ENCODE measurements at places on chromosomes 3 and 15. TPM values are rescaled to one million over a fixed set of nuclear protein-coding genes. Genes with fewer than 3 reads are reported as not detected.

The SOX14 gene
- total RNA-seq, result not detected

DNA sequence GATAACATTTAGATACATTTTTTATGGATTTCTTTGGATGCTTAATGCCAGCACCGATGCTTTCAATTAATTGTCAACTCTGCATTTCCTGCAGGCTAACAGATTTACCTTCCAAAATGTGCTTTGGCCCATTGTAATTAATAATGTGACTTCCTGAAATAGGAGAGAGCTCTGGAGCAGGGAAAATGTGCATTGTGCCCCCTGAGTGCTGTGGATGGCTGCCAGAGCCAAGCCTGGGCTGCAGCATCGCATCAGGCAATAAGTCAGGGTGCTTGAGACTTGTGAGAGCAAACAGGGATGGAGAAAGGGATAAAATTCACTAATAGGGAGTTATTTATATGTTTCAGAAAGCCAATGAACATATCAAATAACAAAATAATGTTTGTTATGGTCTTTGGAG lies 133.8 kb downstream of the MOBP start:
- DNase-seq, result no peak

The TRIM42 gene
- not detected for total RNA-seq

GRCh38 chr15:66619152-66619903 lies 53.5 kb upstream of the LCTL start:
- DNase-seq, result peak; percentile 80

GRCh38 chr3:176584413-176585176 lies 612.7 kb downstream of the TBL1XR1 start:
- DNase-seq, result no peak

The GOLGA8T gene
- not detected for total RNA-seq

GRCh38 chr3:66662894-66663293 lies 162.1 kb upstream of the LRIG1 start:
- no peak for DNase-seq

The UCN2 gene
- total RNA-seq, result not detected

The COL8A1 gene
- total RNA-seq, result 235 TPM

DNA sequence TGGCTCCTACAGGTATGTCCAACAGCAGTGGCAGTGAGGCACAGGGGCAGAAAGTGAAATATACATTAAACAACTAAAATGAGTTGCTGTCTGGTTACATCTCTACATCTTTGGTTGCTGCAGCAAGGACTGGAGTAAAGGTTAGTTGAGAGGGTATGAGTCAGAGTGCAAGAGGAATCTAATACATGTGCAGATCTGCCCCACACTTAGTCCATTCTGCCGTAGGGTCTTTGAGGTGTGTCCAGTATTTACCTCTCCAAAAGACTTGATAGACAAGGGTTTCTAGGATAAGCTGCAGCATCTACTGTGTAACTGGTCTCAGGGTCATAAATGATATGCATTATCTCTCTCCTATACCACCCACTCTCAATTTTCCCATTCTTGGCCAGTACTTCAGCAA lies 6.2 kb upstream of the NEDD4 start:
- DNase-seq, result no peak

DNA sequence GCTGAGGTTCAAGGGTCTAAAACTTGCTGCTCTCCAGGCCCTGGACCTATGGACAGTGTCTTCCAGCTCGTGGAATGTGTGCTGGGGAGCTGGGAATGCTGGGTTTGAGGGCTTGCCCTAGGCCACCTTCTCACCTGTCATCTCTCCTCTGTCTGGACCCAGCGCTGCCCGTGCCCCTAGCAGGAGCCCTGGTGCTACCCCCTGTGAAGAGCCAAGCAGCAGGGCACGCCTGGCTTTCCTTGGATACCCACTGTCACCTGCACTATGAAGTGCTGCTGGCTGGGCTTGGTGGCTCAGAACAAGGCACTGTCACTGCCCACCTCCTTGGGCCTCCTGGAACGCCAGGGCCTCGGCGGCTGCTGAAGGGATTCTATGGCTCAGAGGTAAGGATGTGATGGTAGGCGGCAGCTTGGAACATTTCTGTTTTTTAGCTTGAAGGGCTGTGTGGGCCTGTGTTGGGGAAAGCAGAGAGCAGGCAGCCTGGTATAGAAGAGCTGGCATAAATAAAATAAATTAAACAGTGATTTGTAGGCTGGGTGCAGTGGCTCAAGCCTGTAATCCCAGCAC lies 5.1 kb downstream of the CHRD start:
- no peak for DNase-seq

The CFAP91 gene
- 0.22 TPM for total RNA-seq

The STX19 gene
- total RNA-seq, result not detected

The STIMATE gene
- total RNA-seq, result 7.0 TPM

The CADM2 gene
- total RNA-seq, result 0.20 TPM

The NGRN gene
- 45.5 TPM for total RNA-seq

Data from lung microvascular endothelial cell (primary cell).